ENCODE measurements at places on chromosomes 7 and 10. TPM values are rescaled to one million over a fixed set of nuclear protein-coding genes. Genes with fewer than 3 reads are reported as not detected.

DNA sequence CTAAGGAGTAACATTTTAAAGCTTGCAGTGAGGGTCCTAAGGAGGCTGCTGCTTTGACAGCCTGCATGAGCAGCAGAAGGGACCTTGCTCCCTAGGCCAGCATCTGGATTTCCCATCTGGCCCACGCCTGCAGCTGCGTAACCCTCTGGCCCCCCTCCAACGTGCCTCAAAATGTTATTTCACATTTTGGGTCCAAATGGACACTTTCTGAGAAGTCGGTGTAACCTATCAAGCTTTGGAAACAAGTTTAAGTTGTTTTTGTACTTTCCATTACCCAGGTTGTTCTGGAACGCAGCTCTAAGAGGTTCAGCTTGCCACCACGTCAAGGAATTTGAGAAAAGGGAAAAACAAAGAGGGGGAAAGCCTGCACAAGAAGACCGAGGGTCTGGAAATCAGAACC, 338.3 kb downstream of the KCNMA1 start:
- DNase-seq: no peak

DNA sequence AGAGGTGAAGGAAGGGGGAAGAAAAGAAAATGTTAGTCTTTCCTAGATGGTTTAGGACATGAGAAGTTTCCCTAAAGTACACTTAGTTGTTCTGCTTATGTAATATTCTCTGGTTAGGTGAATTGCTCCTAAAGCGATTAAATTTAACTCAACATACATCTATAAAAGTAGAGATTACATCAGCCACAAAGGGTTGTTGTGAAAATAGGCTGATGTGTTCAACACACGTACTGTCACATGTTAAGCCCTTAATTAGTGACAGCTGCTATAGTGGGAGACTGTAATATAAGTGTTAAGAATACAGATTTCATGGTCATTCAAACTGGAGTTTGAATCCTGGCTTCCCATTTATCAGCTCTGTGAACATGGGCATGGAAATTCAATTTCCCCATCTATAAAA, 12.8 kb downstream of the HECTD2 start:
- DNase-seq: no peak

DNA sequence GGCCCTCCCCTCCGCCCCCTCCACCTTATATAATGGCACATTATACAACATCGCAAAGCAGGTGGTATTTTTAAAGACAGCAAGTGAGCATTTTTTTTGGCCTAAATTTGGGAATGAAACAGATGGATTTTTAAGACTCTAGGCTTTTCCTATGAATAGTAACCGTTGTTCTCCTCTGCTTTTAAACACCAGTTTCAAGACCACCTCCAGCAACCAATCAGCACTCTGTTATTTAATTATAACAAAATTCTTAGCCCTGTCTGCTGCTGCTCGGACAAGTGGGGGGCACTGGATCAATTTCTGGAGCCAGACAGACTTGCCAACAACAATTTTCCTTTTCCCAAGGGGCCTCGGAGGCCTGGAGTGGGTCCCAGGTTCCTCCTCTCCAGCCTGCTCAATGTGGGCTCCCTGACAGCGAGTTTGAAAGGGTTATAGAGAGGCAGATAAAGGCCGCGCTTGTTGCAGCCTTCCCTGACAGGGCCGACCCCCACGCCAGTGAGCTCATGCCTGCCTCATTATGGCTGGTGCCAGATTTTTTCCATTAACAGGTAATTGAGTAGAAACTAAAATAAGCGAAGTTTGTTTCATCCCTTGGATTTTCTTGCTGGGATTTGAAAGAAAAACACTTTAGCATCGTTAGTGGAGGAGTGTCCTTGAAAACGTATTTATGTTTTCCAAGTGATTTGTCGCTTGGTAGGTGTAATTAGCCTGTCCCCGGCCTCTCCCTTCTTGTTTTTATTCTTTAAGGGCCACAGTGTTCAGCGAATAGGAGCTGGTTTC, 227.3 kb downstream of the TCF7L2 start:
- DNase-seq: no peak

- DNase-seq: peak; percentile 19
Observed at GRCh38 chr10:36591436-36591835, 534.0 kb upstream of the ANKRD30A start.

Gene HOXA3
- 4.6 TPM for total RNA-seq

- DNase-seq: peak; percentile 61
Observed at GRCh38 chr7:120973849-120974248, 14.7 kb upstream of the CPED1 start.

DNA sequence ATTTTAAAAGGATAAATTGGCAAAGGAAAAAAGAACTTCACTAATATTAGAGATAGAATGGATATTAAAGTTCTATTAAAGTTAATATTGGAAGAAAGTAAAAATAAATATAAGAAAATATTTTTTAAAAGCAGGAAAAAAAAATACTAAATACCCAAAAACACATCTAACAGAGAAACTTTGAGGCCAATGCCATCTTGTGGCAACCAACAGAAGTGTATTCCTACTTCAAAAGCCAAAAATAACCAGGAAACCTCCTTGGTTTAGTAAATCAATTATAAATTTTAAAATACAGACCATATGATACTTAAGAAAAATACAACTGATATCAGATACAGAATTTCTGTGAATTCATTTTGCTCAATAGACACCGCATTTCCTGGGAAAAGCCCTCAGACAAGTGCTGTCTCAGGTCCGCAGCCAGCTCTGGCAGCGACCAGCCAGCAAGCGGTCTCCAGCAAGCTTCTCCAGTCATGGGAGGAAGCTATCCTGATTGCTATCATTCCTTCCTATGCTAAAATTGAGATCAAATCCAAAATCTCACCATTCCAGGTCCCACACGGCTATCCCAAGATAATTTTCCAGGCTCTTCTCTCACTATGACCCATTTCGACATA, 65.3 kb downstream of the LMBR1 start:
- DNase-seq: peak; percentile 28

GRCh38 chr10:78321000-78321399, 287.3 kb downstream of the RPS24 start:
- DNase-seq: no peak

- no peak for DNase-seq
Observed at GRCh38 chr10:32408690-32409089, 37.2 kb upstream of the CCDC7 start.

- DNase-seq: no peak
Observed at GRCh38 chr10:25694971-25695370, 239.1 kb upstream of the MYO3A start.

DNA sequence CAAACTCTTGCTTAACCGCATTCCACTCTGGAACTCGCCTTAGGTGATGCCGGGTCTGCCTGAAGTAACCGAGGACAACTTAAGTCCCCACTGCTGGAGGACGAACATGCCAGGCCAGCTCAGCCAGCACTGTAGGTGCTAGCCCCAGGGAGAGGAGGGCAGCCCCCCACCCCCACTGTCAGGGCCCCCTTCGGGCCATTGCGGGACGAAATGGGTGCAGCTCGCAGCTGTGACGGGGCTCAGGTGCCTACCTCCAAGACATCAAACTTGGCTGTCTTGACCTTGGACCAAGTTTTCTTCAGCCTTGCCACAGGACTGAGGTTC, 60.4 kb downstream of the CSGALNACT2 start:
- no peak for DNase-seq

DNA sequence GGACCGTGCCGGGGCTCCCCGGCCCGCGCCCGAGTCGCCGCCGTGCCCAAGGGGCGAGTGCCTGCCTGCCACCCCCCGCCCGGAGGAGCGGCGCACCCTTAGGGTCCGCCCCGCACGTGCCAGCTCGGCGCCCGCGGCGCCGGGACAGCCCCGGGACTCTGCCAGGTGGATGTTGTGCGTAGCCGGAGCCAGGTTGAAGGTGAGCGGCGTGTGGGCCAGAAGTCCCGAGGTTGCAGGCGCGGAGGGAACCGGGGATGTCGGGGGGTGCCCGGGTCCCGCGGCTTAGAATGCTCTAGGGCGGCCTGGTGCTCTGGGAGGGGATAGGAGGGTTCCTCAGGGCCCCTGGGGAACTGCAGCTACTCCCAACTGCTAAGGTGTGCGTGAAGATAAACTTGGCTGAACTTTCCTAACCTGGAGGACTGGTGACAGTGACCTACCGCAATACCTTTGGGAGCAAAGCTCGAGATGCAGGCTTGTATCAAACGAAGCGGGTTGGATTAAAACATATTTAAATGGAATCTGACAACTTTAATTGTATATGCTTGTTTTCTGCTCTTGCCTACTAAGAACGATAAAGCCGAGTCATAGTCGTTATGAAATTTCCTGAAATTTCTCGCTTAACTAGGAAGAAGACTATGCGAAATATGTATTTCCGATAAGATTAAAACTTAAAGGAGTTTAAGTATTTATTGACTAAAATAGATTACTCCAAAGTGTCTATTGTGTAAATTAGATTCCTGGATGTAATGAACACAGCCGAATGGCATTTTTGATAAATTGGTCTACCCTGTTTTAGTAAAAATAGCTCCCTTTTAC, at the start of gene CUX1:
TSS of gene CUX1 (plus strand) at position 156 of the 816 bp plus-strand sequence. CDS start at position 170, 14 bp downstream.
- no peak for DNase-seq

Data from LHCN-M2 (cell line).